ENCODE measurements at places on chromosomes 4 and X. TPM values are rescaled to one million over a fixed set of nuclear protein-coding genes. Genes with fewer than 3 reads are reported as not detected.

The CXXC4 gene
- polyA plus RNA-seq: 0.50 TPM

The PWWP3B gene
- 0.08 TPM for polyA plus RNA-seq

The P2RY8 gene
- 0.31 TPM for polyA plus RNA-seq

The ARSD gene
- polyA plus RNA-seq: 13.8 TPM

The ARL9 gene
- polyA plus RNA-seq: not detected

The TMEM47 gene
- polyA plus RNA-seq: 109 TPM

The CPEB2 gene
- 11.4 TPM for polyA plus RNA-seq

The DDIT4L gene
- polyA plus RNA-seq: 2.0 TPM

The APOO gene
- polyA plus RNA-seq: 4.6 TPM

The AWAT2 gene
- not detected for polyA plus RNA-seq

The PFKFB1 gene
- not detected for polyA plus RNA-seq

The CEP135 gene
- polyA plus RNA-seq: 1.1 TPM

The CYLC1 gene
- polyA plus RNA-seq: not detected

The IRS4 gene
- not detected for polyA plus RNA-seq

The CNKSR2 gene
- polyA plus RNA-seq: not detected

The RPA4 gene
- not detected for polyA plus RNA-seq

The P2RY10 gene
- polyA plus RNA-seq: not detected

The RAB9B gene
- 5.0 TPM for polyA plus RNA-seq

The CSAG1 gene
- polyA plus RNA-seq: not detected

The CABS1 gene
- polyA plus RNA-seq: not detected

The OPHN1 gene
- 2.9 TPM for polyA plus RNA-seq

The PLAC8 gene
- 48.1 TPM for polyA plus RNA-seq
